Stimulated activated CD4-positive, alpha-beta T cell treated with anti-CD3 and anti-CD28 coated beads, Interleukin-1b, Interleukin-23, amount 100 ng/mL, for 1 hour (primary cell): ENCODE measurements at places on chromosomes 1 and 21.

DNA sequence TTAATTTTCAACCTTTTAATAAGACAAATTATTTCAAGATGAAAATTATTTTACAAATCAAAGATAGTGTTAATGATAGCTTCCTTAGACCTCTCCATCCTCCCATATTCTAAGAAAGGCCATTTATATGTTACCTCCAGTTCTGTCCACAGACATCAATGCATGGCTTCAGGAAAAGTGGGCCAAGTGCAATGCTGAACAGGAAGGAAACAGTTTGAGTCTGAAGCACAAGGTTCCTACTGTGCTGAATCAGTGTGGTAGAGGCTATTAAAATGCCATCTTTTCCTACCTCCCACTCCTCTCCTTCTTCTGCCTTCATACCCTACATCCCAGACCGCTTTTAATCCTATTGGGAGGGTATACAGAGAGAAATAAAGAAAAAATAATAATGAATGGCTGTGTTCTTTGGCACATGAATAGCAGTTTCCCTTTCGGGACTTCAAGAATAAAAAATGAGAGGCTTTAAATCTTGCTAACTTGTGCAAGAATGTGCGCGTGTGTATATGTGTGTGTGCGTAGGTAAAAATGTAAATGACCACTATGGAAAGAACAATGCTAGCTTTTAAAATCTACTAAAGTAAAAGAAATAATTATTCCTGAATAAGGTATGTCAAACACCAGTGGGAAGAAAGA, 62.6 kb upstream of the C1orf105 start:
- no peak for DNase-seq

DNA sequence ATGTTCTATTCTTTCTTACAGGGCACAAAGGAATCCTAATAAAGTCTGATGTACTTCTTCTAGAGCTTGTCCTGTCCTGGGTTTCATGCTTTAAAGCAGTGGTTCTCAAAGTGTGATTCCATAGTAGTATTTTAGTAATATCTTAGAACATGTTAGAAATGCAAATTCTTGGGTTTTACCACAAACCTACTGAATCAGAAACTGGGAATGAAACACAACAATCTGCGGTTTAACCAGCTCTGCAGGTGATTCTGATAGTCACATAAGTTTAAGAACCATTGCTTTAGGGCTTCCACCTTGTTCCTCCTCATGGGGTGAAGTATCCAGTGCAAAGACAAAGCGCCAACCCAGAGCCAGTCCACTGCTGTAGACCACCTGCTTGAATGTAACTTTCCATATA, 41.1 kb downstream of the NGF start:
- no peak for DNase-seq

- no peak for DNase-seq
These were observed 8.4 kb downstream of the SLC1A7 start for GRCh38 chr1:53134042-53134485.

DNA sequence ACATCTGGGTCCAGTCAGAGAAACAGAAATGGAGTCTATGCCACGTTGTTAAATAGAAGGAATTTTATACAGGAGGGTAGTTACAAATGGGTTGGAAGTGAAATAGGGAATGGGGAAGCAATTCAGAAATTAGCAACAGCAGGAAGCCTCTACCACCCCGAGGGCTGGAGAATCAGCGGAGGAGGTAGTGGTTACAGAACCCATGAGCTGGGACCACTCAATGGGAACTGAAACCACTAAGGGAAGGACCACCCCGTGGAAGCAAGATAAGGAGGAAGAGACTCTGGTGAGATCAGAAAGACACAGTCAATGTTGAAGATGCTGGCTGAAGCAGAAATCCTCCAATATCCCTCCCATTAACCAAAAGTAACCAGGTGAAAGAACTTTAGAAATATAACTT, 15.5 kb upstream of the MAST2 start:
- DNase-seq, result no peak

DNA sequence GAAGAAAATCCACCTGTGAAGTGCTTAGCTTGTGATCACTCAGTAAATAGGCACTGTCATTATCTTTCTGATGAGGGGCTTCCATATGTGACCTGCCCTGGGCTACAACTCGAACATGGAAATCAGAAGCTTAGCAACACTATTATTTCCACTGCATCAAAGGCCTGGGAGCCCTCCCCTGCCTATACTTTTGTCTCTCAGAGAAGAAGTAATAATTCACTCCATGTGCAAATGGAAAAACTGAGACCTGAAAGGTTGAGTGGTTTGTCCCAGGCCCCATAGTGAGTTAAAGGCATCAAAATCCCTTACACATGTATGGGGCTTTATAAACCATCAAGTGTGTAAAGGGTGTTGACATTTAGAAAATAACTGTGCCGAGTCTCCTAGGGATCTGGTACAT, 20.9 kb downstream of the SOX13 start:
- no peak for DNase-seq

DNA sequence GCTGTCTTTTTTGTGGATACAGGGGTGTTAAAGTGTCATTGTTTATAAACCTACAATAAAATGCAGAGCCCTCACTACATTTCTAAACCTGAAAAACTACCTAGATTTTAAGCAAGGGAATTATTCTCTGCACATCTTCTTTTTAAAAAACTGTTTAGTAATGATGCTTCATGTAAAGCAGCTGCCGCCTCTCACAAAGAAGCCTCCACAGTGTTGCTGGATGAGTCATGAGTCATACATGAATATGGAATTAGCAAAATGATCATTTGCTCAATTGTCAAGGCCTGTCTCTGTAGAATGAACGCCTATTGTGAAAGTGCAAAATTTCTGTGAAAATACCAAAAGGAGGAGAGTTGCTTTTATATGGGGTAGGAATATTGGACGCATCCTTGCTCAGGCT, 259.5 kb upstream of the CHRM3 start:
- no peak for DNase-seq

DNA sequence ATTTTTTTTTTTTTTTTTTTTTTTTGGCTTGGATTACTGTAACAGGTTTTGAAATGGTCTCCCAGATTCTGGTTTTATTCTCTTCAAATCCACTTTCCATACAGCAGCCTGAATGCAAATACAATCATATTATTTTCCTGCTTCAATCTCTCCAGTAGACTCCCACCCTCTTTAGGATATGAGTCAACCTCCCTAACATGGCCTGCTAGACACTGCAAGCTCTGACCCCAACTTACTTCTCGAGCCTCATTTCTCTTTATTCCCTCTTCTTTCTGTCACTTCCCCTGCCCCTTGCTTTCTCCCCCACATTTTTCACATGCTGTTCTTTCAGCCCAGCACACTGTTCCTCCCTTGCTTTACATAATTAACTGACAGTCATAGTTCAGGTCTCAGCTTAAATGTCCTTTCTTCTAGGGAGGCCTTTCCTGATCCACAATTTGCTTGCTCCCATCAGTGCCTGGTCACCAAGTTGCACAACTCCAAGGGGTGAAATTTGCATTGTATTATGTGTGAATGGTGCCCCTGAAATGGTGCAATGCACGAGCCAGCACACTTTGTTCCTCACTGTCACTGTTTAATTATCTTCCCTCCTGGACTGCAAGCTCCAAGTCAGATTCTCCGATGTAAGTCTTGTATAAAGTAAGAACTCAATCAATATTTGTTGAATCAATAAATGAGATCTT, 22.1 kb upstream of the IL19 start:
- no peak for DNase-seq

GRCh38 chr1:33256221-33256470, 146 bp upstream of the ZNF362 start:
- no peak for DNase-seq

- DNase-seq, result no peak
These were observed 595 bp upstream of the ZNHIT6 start for GRCh38 chr1:85708829-85709227.

- no peak for DNase-seq
These were observed 88.1 kb downstream of the DMRTB1 start for GRCh38 chr1:53547231-53547790.

- DNase-seq, result no peak
These were observed 3.6 kb downstream of the SLC16A4 start for GRCh38 chr1:110387048-110387754.

DNA sequence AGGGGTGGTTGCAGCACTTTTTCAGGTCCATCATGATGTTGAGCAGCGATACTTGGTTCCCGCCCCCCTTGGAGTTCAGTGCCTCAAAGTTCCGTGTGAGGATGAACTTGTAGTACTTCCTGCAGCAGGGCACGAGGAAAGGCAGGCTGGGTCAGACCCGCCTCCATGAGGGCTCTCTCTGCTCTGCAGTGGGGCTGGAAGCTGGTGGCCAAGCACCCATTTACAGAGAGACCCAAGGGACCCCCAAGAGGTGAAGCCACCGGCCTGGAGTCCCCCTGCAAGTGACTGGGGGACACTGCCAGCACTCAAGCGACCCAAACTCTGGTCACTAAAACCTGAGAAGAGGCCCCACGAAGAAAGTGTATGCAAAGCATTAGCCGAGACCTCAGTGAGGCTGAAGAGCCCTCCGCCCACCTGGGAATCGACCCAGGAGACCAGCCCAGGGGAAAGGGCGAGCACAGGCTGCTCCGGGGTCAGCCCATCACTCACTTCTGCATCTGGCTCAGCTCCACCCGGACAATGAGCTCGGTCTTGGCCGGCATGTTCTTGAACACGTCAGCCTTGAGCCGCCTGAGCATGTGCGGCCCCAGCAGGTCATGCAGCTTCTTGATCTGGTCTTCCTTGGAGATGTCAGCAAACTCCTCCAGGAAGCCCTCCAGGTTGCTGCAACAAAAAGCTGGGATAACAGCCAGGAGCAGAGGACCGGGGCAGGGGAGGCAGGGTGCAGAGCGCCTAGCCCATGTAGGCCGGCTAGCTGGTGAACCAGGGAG, 45.2 kb downstream of the CHD5 start:
- no peak for DNase-seq

DNA sequence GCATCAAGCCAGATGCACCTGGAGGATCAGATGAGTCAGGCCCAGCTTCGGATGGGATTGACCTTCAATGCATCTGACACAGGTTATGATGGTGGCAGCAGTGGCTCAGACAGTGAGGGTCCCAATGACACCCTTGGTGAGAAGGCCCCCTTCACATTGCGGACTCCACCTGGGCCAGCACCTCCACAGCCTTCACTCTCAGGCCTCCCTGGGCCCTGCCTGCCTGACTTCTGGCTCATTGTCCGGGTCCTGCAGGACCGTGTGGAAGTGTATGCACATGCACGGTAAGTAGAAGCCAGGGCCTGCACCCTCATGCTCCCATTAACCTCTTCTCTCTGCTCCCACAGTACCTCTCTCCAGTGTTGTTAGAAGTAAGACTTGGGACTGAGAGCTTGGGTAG, 20.8 kb downstream of the HYI start:
- DNase-seq, result no peak

- DNase-seq, result no peak
These were observed 37.0 kb upstream of the ENAH start for GRCh38 chr1:225689882-225690459.

GRCh38 chr1:231628207-231628876, 1.8 kb downstream of the DISC1 start:
- peak; percentile 33 for DNase-seq

DNA sequence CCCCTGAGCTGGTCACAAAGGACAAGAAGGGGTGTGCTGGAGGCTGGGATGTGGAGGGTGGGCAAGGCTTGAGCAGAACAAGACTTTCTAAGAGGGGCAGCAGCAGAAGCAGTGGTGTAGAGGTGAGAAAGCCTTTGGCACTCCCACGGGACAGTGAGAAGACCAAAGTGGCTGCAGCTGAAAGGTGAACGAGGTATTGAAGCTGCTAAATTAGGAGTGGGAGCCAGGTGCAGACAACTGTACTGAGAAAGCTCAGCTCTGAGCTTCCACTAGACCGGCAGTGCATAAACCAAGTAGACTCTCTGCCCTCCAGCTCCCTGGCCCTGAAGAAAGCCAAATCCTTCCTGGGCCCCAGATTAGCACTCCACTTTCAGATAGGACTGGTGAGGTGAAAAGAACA, 93.0 kb downstream of the VWA5B1 start:
- no peak for DNase-seq

GRCh38 chr1:34761176-34761761, 1.7 kb downstream of the GJB4 start:
- DNase-seq, result no peak

- no peak for DNase-seq
These were observed 185.9 kb upstream of the EDN2 start for GRCh38 chr1:41670217-41670957.

DNA sequence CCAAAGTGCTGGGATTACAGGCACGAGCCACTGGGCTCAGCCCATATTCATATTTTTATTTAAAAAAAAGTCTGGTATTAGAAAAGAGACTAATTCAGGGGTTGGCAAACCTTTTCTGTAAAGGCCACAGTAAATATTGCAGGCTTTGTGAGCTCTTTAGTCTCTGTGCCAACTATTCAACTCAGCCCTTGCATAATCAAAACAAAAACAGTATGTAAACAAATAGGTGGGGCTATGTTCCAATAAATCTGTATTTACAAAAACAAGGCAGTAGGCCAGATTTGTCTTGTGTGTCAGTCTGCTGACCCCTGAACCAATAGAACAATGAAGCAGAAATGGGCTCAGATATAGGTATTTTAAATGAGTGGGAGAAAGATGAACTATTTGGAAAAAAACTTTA, 49.3 kb downstream of the CDC42BPA start:
- DNase-seq, result no peak

DNA sequence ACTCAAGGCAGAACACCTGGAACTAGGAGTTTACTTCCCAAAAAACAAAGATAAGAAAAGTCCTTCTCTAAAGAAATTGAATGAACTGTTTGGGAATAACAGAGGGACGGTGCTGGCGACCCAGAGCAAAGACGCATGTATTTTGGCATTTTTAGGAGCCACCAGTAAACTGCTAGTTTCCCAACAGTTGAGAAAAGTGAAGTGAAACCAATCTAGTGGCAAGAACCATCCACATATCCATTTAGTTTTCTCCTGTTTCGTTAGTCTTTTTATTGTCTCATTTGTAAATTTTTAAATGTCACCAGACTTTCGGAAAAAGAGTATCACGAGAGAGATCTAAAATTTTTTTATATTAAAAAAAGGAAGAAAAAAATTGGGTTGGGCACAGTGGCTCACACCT, 30.2 kb downstream of the ODF2L start:
- no peak for DNase-seq

DNA sequence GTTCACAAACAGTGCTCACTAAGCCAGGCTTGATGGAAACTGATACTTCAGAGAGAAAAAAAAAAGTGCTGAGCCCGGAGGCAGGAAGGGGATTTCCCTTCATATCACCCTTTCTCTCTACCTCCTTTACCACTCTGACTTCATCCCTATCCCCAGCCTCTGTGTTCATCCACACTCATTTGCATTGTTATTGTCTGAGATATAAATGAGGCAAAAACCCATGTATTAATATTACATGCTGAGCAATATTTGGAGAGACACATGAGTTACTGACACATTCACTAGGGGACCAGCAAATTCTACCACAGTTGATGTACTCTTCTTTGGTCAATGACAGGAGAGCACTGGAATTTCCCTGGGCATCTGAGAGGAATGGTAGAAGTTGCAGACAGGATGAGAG, 175.8 kb downstream of the TNFSF18 start:
- DNase-seq, result no peak
